ENCODE measurements at places on chromosomes 3 and 15. TPM values are rescaled to one million over a fixed set of nuclear protein-coding genes. Genes with fewer than 3 reads are reported as not detected.
A peak's percentile ranks its signal among the peaks of the same experiment; 100 is the strongest.

GRCh38 chr15:51759557-51760070 lies 8.2 kb downstream of the TMOD2 start:
- H3K4me3 ChIP-seq = no peak overlapping the region
- H3K27ac ChIP-seq = no peak overlapping the region
- H3K4me1 ChIP-seq = peaks cover 20% of the 10 kb centered on the region
- no peaks in the 10 kb centered on the region for H3K27me3 ChIP-seq

DNA sequence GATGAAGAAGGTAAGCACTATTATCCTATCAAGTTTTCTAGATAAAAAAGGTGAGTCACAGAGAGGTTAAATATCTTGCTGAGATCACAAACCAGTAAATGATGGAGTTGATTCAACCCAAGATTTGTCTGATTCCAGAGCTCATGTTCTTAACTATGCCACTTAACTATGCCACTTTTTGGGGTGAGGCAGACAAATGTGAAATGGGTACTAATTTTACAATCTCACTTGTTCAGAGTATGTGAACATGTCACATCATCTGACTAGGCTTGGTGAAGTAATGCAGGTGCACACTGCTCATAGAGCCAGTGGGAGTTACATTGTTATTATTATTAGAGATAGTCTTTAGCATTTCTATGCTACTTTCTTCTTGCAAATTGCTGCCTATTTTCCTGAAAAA lies 2.0 kb downstream of the DRD3 start:
- no peak overlapping the region for H3K27ac ChIP-seq
- H3K27me3 ChIP-seq = no peaks in the 10 kb centered on the region
- no peaks in the 10 kb centered on the region for H3K36me3 ChIP-seq
- H3K4me1 ChIP-seq = no peaks in the 10 kb centered on the region
- no peak overlapping the region for H3K4me3 ChIP-seq

- H3K4me3 ChIP-seq = no peak within 1 kb of the TSS
- no peaks in the 10 kb centered on the region for H3K4me1 ChIP-seq
- DNase-seq = no peak
- no peaks in the 10 kb centered on the region for H3K36me3 ChIP-seq
- no peaks in the 10 kb centered on the region for H3K27me3 ChIP-seq
Observed at GRCh38 chr3:52794612-52795099, at the start of gene ITIH3. Gene ITIH3 (plus strand): TSS chr3:52794796. CDS start chr3:52794804, 8 bp downstream.

- H3K36me3 ChIP-seq = no peaks in the 10 kb centered on the region
- H3K4me1 ChIP-seq = peaks cover 7% of the 10 kb centered on the region
- H3K27ac ChIP-seq = peak overlapping the region; percentile 54
- peak overlapping the region; percentile 57 for H3K4me3 ChIP-seq
- peaks cover 21% of the 10 kb centered on the region for H3K27me3 ChIP-seq
Observed at GRCh38 chr3:169143506-169143905, 520.0 kb downstream of the MECOM start.

- H3K4me1 ChIP-seq = no peaks in the 10 kb centered on the region
- no peaks in the 10 kb centered on the region for H3K27me3 ChIP-seq
- no peak for DNase-seq
- H3K4me3 ChIP-seq = no peak overlapping the region
- H3K27ac ChIP-seq = no peak overlapping the region
Observed at GRCh38 chr3:47716656-47717055, 65.0 kb downstream of the SMARCC1 start.

The DUOX2 gene
- 4.0 TPM for total RNA-seq

DNA sequence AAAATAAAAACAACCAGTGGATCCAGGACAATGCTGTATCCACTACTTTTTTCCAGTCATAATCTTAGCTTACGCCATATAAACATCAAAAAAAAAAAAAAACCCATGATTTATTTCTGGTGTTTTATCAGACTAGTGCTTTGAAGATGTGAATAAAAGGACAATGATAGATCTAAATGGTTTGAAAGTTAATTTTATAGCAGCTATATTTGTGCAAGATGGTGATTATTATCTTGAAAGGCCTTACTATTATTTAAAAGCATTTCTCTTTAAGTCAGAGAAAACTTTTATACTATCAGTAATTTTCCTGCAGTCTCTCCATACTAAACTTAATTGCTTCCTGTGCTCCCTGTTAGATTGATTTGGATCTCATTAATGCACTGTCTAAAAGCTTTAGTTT lies 670.3 kb downstream of the TBL1XR1 start:
- no peaks in the 10 kb centered on the region for H3K4me1 ChIP-seq
- no peak overlapping the region for H3K4me3 ChIP-seq
- no peak for DNase-seq
- no peaks in the 10 kb centered on the region for H3K27me3 ChIP-seq
- H3K36me3 ChIP-seq = no peaks in the 10 kb centered on the region

DNA sequence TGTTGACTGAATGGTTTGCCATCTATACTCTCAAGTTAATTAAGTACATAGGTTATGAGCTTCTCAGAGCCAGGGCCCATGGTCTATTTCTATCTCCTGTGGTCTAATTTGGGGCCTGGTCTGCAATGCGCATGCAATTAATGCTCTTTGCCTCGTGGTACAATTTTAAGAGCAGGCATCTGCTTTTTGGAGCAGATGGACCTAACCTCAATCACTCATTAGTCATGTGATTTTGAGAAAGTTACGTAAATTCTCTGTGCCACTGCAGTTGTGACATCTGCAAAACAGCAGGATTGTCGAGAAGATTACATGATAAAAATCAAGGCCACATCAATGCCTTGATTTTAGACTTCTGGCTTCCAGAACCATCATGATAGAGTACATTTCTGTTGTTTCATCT lies 543.7 kb upstream of the ADAMTS9 start:
- H3K36me3 ChIP-seq = no peaks in the 10 kb centered on the region
- H3K4me3 ChIP-seq = no peak overlapping the region
- H3K4me1 ChIP-seq = no peaks in the 10 kb centered on the region
- no peak for DNase-seq

GRCh38 chr15:29821416-29822099 lies 710 bp downstream of the TJP1 start:
- H3K36me3 ChIP-seq = no peaks in the 10 kb centered on the region
- peak; percentile 83 for DNase-seq
- H3K27me3 ChIP-seq = peaks cover 12% of the 10 kb centered on the region
- peaks cover 29% of the 10 kb centered on the region for H3K4me1 ChIP-seq
- H3K27ac ChIP-seq = peak overlapping the region; percentile 97
- H3K4me3 ChIP-seq = peak overlapping the region; percentile 71

Data from lower lobe of right lung (tissue), 2 donors.